ENCODE measurements at places on chromosomes 2 and 18.

GRCh38 chr2:177548636-177549035 lies 156.1 kb downstream of the AGPS start:
- no peak for DNase-seq

DNA sequence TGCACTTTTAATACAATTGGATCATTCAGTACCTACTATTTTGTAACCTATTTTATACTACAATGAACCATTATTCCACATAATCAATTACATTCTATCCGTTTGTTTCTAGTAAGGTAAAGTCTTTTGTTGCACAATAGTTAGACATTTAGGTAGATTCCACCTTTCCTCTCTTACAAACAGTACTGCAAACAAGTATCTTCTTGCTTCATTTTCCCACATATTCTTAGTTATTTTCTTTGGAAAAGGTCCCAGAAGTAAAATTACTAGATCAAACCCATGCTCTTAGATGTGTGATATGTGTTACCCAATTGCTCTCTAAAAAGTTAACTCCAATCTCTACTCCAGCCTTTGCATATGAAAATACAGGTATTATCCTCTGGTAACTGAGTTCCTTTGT lies 49.6 kb downstream of the SPIRE1 start:
- no peak for DNase-seq

DNA sequence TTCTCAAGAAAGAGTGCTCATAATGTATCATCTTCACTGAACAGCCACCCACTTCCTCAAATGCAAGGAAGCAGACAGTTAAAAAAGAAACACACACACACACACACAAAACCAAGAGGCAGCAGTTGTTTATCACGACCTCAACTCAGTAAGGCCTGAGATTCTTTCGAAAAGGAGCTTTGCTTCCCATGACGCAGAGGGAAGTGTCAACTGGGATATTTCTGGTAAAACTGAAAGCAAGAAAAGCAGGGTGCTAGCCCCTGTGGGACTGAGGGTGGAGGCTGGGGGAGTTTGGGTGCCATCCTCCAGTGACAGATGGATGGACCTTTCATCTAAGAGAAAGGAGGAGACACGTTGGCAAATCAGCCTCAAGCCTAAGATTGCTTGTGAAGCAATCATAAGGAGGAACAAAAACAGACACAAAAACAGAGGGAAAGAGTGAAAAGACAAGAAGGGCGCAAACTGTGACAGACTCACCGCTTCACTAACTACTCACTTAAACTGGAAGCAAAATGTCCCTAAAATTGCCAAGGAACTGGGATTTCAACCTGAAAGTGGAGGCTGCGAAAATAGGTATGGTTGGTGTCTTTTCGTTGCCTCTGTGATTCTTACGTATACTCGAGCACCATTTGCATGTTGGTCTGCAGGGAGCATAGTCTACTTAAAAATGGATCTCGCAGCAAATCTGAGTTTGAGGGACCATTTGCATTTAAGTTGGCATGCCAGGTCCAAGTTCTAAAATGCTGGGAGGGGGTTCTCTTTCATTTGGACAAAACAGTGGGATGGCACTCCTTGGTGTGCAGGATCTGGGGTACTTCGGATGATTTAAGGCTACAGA lies at the start of gene ARHGAP25:
Gene ARHGAP25, plus strand, starts transcription at position 124 of the 838 bp plus-strand sequence. Its CDS starts 389 bp downstream, at position 513.
- no peak for DNase-seq

- no peak for DNase-seq
Observed at GRCh38 chr2:170883683-170884082, 45.4 kb upstream of the GORASP2 start.

GRCh38 chr2:188984065-188984491 lies 9.9 kb downstream of the COL3A1 start:
- no peak for DNase-seq

DNA sequence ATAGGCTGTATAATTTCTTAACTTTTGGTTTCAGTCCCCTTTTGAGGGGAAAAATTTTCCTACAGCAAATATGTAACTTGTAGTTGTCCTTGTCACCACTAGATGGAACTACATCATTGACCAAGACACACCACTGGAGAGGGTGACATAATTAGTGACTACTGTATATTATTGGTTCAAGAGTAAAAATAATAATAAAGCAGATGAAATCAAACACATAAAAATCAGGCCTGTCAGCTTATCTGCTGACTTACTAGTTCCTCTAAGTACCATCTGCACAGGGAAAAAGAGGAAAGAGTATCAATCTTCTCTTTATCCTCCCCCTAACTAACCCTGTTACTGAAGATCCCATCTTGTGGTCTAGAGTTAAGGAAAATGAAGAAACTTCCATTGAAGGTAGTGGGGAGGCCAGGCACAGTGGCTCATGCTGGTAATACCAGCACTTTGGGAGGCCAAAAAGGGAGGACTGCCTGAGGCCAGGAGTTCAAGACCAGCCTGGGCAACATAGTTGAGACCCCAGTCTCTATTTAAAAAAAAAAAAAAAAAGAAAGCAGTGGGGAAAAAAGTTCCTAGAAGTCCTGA lies 29.6 kb upstream of the ENOSF1 start:
- peak; percentile 10 for DNase-seq

- no peak for DNase-seq
Observed at GRCh38 chr2:4135765-4136164, 432.4 kb downstream of the DCDC2C start.

- no peak for DNase-seq
Observed at GRCh38 chr18:73843455-73843854, 304.2 kb downstream of the FBXO15 start.

- no peak for DNase-seq
Observed at GRCh38 chr2:70089220-70089982, 2.1 kb downstream of the PCBP1 start.

GRCh38 chr2:98901702-98902101 lies 34.3 kb downstream of the CRACDL start:
- no peak for DNase-seq

GRCh38 chr2:161415034-161415986 lies 787 bp upstream of the TBR1 start:
- no peak for DNase-seq

DNA sequence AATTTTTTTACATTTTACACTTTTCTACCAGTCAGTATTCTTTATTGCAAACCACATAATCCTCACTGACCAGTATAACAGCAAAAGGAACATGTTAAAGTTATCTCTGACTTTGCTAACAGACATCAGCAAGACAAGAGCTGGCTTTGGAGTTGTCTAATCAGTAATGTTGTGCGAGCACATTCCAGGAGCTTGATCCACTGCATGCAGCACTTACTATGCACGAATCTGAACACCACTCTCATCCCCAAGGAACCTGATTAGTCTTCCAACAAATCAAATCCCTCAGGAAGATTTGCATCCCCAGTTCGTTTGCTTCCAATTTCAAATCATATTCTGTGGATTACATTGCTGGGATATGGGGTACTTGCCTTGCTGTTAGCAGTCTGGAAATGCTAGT lies 269.3 kb upstream of the EPC2 start:
- DNase-seq = no peak

GRCh38 chr18:63578357-63578958 lies 8.7 kb upstream of the SERPINB13 start:
- DNase-seq = no peak

DNA sequence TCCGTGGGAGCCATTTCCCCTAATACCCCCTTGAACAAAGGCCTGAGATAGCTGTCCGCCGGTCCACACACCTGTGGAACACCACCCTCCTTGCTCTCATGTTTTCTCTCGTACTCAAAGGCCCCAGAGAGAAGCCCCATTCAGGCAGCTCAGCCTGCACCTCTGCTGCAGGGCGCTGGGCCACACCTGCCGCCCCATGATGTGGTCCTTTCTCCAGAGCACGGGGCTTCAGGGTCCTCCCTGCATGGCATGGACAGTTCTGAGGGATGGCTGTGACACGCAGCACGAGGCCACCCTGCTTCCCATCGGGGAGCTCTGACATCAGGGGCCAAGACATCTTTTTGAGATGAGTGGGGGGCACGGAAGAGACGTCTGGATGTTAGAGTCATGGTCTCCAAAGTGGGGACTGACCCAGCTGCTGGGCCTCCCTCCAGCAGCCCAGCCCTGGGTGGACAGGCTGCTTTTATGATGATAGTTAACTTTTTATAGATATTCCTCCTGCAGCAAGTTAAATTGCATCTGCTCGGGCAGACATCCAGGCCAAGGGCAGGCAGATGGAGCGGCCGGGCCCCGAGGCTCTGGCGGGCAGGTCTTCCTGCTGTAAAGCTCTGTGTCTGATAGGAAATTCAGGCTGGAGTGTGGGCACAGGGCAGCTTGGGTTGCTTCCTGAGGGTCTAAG lies 56.7 kb downstream of the SDC1 start:
- no peak for DNase-seq

GRCh38 chr2:65554765-65555591 lies 122.6 kb upstream of the SPRED2 start:
- peak; percentile 54 for DNase-seq

GRCh38 chr18:58556331-58557007 lies 72.4 kb downstream of the ALPK2 start:
- no peak for DNase-seq

- no peak for DNase-seq
Observed at GRCh38 chr2:34201099-34201498, 602.0 kb upstream of the FAM98A start.

- peak; percentile 28 for DNase-seq
Observed at GRCh38 chr2:190119257-190119656, 56.7 kb upstream of the MSTN start.

DNA sequence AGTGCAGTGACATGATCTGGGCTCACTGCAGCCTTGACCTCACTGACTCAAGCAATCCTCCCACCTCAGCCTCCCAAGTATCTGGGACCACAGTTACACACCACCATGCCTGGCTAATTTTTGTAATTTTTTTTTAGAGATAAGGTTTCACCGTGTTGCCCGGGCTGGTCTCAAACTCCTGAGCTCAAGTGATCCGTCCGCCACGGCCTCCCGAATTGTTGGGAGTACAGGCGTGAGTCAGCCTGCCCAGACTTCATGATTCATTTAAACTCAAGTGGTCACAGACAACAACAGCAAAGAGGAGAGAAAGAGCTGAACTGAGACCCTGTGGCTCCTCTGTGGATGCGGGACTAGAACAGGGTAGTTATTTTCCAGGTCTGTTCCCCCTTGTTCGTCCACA lies 83.0 kb downstream of the TSHZ1 start:
- DNase-seq = no peak

- DNase-seq = no peak
Observed at GRCh38 chr2:42364658-42365057, 3.6 kb upstream of the COX7A2L start.

DNA sequence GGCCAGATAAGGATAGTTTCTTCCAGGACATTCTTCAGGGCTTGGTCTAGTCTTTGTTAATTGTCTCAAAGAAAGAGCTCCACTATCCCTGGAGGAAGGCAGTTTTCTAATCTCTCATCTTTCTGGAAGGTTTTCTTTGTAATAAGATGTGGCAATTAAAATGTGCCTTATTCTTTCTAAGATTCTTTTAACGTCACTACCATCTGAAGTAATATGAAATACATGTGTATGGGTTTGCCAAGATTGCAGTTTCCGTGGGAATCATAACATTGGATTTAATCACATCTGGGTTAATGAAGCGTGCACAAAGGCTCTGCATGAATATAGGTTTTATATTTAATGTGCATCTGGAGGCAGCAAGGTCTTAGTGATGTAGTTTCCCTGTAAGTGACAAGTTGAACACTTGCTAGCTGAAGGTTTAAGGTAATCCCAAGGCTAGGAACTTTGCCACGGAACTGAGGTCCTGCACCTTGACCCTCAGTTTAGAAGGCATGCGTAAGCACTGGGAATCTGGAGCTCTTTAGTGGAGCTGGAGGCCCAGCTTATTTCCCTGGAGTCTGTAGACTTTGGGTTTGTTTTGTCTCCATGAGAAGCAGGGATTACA lies 25.7 kb downstream of the DIS3L2 start:
- DNase-seq = no peak

- DNase-seq = no peak
Observed at GRCh38 chr18:44638811-44639210, 41.9 kb upstream of the SETBP1 start.

DNA sequence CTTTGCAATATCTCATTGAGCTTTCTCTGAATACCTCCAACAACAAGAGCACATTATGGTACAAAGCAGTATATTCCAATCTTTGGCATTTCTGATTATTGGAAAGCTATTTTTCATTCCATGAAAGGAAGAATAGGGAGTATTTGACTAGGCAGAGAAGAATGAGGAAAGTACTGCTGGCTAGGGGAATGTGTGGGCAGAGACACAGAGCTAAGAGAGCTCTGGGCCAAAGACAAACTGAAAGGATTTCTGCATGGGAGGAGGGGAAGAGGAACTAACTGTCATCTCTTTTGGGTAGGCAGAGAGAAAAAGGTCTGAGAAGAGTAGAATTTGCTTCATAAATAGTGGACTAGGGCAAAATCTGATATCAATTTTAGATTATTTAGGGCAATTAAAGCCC lies 150.8 kb downstream of the CCDC85A start:
- DNase-seq = no peak

- no peak for DNase-seq
Observed at GRCh38 chr18:56351911-56352500, 286.4 kb downstream of the TXNL1 start.

- DNase-seq = no peak
Observed at GRCh38 chr2:200585730-200586643, at the start of gene AOX1. Gene AOX1 (plus strand): TSS chr2:200586014. CDS start chr2:200586109, 95 bp downstream.

DNA sequence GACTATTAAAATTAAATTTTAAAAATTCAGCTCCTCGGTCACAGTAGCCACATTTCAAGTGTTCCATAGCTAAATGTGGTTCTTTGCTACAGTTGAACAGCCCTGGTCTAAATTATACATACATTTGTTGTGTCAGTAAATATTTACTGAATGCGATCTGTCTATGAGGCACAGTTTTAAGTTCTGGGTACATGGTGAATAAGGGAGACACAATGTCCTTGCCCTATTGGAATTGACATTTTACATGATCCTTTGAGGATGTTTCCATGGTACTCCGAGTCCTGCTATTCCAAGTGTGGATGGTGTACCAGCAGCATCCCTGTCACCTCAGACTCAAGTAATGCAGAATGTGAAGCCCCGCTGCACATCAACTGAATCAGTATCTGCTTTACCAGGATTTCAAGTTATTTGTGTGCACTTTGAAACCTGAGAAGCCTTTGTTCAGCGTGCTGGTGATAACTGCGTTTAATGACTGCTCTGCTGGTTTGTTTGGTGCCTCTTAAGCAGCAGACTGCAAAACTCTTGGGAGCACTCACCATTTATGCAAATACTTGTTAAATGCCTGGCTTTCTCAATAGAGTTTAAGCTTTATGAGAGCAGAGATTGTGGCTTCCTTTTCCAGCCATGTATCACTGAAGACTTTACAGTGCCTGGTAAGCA lies 1.5 kb downstream of the GALNT1 start:
- no peak for DNase-seq

GRCh38 chr2:238098901-238099713 lies 1.0 kb upstream of the ESPNL start:
- DNase-seq = no peak

DNA sequence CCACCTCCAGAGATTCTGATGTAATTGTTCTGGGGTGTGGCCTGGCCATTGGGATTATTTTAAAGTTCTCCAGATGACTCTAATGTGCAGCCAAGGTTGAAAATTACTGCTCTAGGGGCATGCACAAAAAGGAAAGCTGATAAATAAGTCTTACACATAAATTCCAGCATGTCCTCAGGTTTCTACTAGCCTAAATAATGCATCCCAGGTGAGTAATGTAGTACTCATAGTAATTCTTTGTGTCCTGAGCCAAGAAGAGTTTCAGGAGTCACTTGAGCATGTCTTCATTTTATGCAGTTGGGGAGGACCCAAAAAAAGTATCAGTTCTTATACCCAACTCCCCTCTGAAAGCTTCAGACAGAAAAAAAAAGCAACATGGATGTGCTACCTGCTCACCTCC lies 130.1 kb upstream of the SP5 start:
- DNase-seq = no peak

All from H54 (cell line).